Smooth muscle cell of the brain vasculature (primary cell): ENCODE measurements at places on chromosomes 12 and 14.

GRCh38 chr14:42802346-42802745 lies 1195.7 kb downstream of the LRFN5 start:
- DNase-seq, result no peak

DNA sequence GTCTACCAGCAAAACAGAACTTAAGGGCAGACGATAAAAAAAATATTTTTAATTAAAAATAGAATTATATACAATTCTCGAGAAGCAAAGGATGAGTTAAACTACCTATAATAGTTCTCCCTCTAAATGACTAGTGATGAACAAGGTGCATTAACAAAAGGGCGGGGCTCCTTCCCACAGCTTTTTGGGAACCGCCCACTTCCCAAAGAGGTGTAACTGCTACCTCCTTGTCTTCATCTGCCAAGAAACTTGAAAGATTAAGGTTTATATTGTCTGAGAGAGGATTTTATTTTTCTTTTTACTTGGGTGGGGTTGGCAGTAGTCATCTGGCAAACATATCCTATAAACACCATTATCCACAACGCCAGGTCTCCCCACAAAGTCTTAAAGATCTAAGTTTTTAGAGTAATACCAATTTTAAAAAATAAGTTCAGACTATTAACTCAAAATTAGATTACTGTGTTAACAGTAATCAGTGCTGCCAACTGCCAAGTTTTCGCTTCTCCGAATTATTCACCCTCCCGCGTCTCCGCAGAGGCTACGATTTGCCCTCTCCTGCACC lies 938 bp downstream of the RALGAPA1 start:
- no peak for DNase-seq

DNA sequence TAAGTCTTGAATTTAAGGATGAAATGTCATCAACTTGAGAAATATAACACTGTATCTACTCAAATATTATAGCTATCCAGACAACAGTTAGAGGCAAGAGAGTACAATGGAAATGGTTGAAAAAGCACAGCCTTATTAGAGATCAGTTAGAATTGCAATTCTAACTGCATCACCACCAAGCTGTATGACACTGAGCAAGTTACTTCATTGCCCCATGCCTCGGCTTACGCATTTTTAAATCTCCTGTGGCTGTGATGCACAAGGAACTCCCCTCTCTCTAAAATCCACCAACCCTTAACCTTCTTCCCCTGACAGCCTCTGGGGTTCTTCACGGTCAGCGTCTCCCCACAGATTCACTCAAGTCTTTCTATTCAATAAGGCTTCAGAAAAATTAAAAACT lies 75.1 kb downstream of the MED13L start:
- no peak for DNase-seq

DNA sequence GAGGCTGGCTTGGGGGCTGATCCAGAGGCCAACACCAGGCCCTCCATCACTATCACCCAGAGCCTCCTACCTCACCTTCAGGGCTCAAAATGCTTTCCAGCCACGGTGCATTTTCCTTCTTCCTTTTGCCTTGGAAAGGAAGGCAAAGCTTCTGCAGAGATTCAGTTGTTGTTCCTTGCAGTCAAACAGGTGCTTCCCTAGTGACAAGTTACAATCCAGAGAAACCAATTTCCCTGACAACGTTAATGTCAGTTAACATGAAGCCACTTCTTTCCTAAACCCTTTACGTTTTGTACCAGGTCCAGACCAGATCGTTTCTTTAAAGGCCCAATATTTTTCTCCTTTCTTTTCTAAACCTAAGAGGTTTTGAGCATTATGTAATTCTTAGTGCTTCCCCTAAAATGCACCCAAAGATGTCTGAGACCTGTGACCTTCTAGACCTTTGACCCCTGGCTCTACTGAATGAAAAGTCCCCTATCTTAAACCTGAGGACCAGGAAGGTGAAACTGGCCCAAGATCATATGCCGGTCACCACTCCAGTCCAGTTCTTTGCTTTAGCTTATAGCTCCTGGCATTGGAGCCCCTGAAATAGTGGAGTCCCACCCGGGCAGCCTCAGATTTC lies 211.5 kb downstream of the SLC41A2 start:
- DNase-seq, result no peak

DNA sequence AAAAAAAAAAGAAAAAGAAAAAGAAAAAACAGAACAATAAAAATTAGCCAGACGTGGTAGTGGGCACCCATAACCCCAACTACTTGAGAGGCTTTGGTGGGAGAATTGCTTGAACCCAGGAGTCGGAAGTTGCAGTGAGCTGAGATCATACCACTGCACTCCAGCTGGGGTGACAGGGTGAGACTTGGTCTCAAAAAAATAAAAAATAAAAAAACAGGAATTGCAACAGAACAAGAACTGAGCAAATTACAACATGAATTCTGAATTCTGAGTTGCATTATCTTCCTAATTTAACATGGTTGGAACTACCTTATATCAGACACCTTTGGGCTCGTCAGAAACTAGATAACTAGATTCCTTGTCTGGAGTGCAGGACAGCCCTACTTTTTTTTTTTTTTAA lies 53.3 kb upstream of the NR2C1 start:
- DNase-seq, result no peak

GRCh38 chr12:116820064-116820656 lies 61.1 kb downstream of the HRK start:
- no peak for DNase-seq

DNA sequence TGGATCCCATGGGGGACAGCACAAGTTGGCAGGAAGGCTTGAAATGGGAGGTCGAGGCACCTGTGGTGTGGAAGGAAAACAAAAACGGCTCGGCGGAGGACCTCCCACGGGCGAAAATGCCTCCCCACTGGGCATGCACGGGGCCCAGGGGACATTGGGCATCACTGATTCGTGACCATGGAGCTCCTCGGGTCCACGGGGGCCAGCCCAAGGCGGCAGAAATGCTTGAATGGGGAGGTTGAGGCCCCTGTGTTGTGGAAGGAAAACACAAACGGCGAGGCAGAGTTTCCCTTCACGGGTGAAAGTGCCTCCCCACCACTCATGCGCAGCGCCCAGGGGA lies 376.0 kb downstream of the ALG10 start:
- no peak for DNase-seq

- DNase-seq, result no peak
Measured at GRCh38 chr12:130661486-130662255, 54.4 kb downstream of the RIMBP2 start.

GRCh38 chr14:99951085-99951484 lies 114.1 kb upstream of the EVL start:
- no peak for DNase-seq

GRCh38 chr14:96574633-96575632 lies 72.8 kb downstream of the PAPOLA start:
- DNase-seq, result no peak

DNA sequence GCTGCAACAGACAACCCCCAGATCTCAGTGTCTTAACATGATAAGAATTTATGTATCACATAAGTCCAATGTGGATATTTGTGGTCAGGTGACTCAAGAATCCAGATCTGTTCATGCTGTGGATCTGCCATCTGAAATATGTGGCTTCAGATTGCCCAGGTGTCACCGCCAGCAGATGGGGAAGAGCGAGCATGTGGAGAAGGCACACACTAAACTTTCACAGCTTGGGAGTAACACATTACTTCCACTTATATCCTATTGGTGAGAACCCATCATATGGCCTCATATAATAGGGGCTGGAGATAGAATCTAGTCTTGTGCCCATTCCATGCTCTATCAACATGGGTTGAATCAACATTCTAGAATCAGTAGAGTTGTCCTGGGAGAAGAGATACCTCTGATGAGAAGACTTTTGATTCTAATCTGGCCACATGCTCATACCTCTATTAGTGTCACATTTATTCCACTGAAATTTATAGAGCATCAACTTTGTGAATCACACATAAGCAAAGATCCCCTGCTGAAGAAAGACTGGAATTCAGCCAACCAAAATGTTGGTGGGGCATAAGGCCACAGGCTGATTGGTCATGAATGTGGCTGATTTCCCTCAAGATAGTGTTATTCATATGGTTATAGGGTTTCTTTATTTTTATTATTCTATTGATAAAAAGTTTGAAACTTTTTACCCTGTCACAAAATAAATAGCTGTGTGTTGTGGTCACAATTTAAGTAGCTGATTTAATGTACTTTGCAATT lies 6.0 kb upstream of the CALCOCO1 start:
- no peak for DNase-seq

DNA sequence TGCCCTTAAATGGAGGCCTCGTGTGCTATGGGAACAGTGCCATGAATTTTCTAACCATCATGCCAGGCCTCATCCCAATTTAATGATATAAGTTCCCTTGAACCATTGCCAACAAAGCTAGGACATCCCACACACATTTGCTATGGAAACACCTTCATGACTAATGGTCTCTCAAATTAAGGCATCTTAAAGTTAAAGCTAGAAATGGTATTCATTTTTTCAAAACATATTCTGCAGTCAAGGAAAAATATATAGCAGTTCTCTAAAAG lies 117.3 kb downstream of the BTG1 start:
- no peak for DNase-seq

- no peak for DNase-seq
Measured at GRCh38 chr12:52551216-52551865, 1.6 kb downstream of the KRT71 start.

DNA sequence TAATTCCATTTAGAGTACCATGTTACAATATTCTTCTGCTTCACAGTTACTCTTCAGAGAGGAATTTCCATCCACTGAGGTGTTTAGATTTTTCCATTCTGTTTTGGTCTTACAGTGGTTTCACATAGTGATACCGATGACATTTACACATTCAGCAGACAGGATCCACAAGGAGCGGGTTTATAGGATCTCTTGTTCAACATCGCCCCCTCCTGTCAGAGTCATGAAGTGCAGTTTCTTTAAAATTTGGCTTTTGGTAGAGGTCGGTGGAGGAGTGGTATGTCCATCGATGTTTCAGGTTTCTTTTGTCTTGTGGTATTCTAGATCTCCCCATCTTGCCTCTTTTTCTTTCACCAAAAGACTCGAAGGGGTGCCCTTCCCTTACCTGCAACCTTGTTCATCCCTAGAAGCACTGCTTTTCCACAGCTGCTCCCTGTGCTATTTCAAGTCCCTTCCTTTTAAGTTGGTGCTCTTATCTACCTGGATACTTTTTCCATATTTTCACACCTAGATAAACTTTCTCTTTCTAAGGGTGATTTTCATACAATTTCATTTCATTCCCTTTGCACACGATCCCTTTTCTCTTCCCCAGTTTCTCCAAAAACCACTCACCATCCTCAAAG lies 181.3 kb downstream of the ITPR2 start:
- DNase-seq, result peak; percentile 54

GRCh38 chr12:95116773-95117172 lies 43.4 kb upstream of the NR2C1 start:
- no peak for DNase-seq

DNA sequence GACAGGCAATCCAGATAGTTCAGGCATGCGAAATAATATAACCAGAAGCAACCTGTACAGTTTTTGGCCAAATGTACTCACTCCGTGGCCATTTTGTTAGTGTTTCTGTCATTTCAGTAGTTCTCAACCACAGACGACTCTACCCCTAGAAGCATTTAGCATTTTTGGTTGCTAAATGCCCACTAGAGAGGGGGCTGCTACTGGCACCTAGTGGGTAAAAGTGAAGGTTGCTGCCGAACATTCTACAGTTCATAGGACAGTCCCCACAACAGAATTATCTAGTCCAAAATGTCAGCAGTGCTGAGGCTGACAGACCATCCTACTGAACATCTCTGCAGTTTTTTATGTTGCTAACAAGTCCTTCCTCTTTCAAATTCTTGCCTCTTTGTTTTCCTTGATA lies 107.4 kb downstream of the TSHR start:
- DNase-seq, result no peak

DNA sequence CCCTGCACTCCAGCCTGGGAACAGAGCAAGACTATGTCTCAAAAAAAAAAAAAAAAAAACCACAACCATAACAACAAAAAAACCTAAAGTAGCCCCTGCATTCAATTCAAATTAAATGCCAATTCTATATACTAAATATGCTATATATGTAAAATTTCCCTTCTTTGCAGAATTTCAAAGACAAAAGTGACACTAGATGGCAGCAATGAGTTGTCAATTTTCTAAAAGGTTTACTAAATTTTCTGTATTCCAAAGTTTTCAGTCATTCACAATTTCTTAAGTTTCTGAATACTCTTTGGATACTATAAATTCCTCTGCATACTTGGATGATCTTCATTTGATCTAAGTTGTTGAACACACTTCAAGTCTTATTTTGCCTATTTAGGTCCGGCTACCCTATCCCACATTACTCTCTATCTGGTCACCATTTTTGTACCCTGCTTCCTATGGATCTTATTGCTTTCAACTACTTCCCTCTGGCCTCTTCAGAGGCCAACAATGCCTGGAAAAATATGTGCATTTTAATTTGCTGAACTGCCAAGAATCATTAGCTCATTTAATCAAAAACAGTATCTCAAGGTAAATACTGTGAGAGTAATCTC lies 27.9 kb downstream of the HNRNPC start:
- no peak for DNase-seq

GRCh38 chr12:117394491-117394890 lies 33.1 kb upstream of the NOS1 start:
- no peak for DNase-seq

DNA sequence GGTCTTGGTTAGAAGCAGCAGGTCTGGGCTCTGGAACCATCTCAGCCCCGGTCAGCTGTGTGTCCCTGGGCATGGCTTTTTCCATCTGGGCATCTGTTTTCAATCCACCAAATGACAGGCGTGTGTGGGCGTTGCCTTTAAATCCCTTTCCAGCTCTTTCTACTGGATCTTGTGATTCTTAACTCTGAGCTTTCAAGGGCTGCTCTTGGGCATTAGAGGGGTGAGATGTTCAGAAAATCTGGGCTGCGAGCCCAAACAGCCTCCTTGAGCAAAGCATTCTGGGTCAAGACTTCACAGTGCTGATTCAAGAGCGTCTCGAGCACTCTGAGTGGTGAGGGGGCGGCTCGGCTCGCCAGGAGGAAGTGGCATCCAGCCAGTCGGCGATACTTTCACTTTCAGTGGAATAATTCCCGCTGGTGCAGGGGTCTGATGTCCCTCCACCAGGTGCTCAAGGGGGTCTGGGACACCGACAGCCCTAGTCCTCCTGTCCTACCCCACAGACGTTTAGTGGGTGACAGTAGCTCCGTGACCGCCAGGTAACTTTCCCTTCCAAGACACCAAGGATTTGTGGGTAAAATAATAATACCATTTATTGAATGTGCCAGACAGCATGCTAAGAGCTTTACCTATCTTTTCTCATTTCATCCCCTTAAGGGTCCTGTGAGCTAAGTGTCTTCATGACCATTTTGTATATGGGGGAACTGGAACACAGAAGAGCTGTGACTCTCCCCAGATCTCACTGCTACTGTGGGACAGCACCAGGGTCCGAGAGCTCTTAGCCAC lies 114.0 kb downstream of the PLXNC1 start:
- peak; percentile 84 for DNase-seq

- DNase-seq, result no peak
Measured at GRCh38 chr12:114662512-114663177, 21.3 kb downstream of the TBX3 start.

DNA sequence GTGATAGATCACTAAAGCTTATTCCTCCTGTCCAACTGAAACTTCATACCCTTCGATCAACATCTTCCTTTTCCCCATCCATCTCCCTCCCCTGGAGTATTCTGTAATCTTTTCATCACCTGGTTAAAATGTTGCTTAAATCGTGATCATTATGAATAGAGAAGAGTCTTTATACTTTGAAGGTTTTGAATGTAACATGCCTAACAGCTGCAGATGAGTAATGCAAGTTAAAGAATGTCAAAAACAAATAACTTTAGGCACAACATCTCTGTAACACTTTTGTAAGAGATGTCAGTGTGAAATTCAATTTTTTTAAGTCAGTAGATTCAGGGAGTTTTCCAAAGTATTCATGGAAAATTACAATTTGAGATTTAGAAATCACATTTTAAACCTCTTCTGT lies 25.0 kb downstream of the RXYLT1 start:
- no peak for DNase-seq

- no peak for DNase-seq
Measured at GRCh38 chr12:130976171-130976720, 22.5 kb downstream of the ADGRD1 start.
